PC-9 (cell line): ENCODE measurements at places on chromosomes 3 and 15. TPM values are rescaled to one million over a fixed set of nuclear protein-coding genes. Genes with fewer than 3 reads are reported as not detected.
A peak's percentile ranks its signal among the peaks of the same experiment; 100 is the strongest.

DNA sequence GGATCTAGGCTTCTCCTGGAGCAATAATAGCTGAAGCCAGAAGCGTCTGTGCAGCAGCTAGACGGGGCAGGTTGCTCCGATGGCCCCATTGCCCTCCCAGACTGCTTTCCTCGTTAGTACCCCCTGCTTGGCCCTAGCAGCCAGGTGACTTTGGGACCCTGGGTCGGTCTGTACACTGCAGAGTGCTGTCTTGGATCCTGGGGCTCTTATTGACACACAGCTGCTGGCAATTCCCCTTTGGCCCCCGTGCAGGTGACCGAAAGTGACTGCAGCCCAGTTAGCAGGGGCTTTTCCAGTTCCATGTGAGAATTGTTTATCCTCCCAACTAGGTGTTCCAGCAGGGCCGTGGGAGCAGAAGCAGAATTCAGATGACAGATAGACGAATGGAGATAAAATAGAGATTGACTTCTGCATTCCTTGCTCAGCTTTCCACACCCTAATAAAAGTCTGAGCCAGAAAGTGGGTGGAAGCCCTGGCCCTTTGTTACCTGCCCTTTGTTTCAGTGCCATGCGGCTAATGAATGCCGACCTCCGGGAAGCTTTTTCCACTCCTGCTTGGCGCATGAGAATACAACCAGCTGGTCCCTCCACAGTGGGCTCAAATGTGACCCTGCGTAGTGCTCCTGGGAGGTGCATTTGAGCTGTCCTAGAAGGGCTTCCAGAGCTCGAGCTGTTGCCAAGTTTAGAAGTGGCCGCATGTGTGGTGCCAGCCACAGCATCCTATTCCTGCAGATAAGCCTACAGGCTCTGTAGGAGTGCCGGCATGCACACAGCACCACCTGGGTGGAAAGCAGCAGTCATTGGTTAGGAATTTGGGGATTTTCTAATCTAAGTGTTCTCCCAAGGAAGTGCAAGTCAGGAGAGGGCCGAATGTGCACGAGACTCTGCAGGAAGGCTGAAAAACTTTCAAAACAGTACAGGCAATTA is 94.4 kb downstream of the SLCO3A1 start:
- peak; percentile 93 for DNase-seq

- DNase-seq = no peak
These were observed 15.5 kb downstream of the SPTBN5 start for GRCh38 chr15:41878355-41878699.

GRCh38 chr3:38757721-38758120 is 58.3 kb downstream of the SCN10A start:
- DNase-seq = no peak

ADCY5 gene
- total RNA-seq = 0.24 TPM in 1 of 2 replicates, not detected in the other

GRCh38 chr3:191336833-191337232 is 6.5 kb upstream of the UTS2B start:
- no peak for DNase-seq

DNA sequence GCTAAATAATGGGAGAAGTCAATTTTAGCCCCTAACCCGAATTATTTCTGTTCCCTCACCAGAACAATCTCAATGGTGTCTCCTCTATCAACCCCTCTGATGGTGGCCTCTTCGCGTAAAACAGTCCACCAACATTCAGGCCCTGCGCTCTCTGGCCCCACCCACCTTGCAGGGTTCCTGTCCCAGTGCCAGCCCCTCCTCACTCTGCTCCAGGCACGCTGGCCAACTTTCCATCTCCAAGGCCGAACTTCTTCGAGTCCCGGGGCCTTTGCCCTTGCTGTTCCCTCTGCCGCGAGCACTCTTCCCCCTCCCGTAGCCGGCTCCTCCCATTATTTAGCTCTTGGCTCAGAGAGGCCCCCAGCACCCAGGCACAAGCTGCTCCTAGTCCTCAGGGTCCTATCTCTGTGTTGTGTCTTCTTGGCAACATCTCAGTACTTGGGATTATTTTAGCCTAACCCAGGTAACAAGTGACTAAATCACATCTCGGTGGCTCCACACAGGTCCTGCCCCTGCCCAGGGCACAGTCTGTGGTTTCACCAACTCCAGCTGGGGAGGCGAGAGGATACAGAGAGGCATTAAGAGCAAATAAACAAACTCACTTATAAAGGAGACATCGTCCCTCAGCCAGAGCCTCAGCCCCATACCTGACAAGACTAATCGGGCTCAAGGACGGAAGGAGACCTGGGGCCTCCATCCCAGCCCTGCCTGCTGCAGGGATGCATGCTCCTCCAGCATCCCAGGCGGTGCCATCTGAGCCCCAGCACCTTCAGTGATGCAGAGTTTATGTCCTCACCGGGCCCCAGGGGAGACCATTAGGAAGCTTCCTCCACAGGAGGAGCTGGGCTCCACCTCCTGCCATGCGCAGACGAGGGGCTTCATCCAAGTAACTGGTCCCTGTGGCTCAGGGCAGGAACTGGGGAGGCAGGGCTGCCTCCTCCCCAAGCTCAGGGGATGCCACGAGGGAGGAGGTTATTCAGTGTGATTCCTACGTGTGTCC is 19.7 kb upstream of the IQSEC1 start:
- DNase-seq = peak; percentile 67

RLBP1 gene
- total RNA-seq = not detected in 2 replicates

KLF15 gene
- total RNA-seq = 0.65 and 0.70 TPM in 2 replicates

GRCh38 chr15:62799919-62800318 is 242.6 kb upstream of the TPM1 start:
- DNase-seq = no peak

GRCh38 chr3:130950641-130951040 is 56.8 kb downstream of the ATP2C1 start:
- no peak for DNase-seq

DNA sequence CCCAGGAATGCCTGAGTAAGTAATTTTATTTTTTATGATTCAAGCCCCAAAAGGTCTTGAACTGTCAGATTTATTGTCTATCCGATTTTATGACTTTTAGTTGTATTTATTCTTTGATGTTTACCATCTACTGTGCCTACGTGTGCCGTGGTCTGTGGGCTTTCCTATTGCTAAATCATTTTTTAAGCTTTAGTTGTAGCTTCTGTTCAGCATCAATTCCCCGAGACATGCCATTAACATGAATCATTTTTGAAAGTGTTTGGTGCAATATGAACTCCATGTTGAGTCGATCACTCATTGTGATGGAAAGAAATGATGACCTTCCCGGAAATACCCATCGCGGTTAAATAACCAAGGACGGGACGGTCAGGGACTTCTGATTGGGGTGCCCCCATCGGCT is 268.7 kb upstream of the THRB start:
- no peak for DNase-seq

DNA sequence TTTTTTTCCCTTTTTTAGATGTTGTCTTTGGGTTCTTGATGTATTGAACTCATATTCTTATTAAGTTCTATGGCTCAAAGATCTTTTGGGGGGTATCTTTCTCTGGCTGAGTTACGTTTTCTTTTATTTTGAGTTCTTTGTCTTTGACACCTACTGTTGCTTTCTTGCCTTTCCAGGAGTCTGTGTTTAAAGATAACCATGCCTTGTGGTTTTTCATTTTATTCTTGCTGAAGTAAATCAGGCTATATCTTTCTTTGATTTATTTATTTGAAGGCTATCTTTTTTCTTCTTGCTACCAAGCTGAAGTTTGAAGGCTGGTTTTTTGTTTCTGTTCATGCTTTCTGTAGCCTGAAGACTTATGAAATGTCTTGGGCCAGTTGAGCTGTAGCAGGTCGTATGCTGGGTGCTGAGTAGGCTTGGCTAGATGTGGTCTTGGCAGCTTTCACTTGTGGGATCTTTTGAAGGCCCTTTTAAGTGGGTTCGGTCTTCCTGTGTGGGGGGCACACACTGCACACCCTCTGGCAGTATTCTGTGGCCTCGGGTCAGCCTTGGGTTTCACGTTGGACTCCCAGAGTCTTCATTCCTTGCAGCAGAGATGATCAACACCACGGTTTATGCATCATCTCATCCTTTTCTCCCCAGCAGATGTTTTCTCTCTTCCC is 17.5 kb downstream of the SLCO3A1 start:
- DNase-seq = no peak

RPL32 gene
- total RNA-seq = 1,195 and 1,662 TPM in 2 replicates

- DNase-seq = peak; percentile 85
These were observed 11.2 kb downstream of the TGM4 start for GRCh38 chr3:44885618-44886017.

- DNase-seq = no peak
These were observed 22.2 kb upstream of the CLDN18 start for GRCh38 chr3:137987723-137988122.

FEZF2 gene
- not detected in 2 replicates for total RNA-seq

GRCh38 chr3:113423699-113424098 is 17.6 kb downstream of the CFAP44 start:
- no peak for DNase-seq

ZNF639 gene
- total RNA-seq = 39.3 and 40.3 TPM in 2 replicates

GRCh38 chr15:48607846-48608245 is 37.7 kb downstream of the FBN1 start:
- DNase-seq = no peak

DNA sequence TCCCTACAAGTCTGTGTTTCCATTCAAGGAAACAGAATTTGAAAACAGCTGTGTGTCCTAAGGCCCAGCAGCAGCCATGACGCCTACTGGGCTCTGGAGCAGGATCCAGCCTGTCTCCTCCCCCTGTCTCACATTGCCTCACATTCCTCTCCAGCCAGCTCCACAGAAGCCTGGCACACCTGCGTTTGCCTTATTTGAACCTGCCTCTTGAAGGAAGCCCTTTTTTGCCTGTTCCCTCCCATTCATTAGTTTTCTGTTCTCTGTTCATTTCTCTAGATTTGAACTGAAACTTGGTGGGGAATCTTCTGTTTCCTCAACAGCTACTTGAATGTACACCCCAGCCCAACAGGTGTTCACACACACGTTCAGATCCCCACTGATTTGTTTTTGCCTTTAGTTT is 890.5 kb downstream of the TUSC7 start:
- no peak for DNase-seq

GPR15 gene
- not detected in 2 replicates for total RNA-seq

- peak; percentile 49 for DNase-seq
These were observed 19.5 kb downstream of the MESD start for GRCh38 chr15:80970018-80970657.

- no peak for DNase-seq
These were observed 12.0 kb upstream of the TOPBP1 start for GRCh38 chr3:133673746-133674145.

DNA sequence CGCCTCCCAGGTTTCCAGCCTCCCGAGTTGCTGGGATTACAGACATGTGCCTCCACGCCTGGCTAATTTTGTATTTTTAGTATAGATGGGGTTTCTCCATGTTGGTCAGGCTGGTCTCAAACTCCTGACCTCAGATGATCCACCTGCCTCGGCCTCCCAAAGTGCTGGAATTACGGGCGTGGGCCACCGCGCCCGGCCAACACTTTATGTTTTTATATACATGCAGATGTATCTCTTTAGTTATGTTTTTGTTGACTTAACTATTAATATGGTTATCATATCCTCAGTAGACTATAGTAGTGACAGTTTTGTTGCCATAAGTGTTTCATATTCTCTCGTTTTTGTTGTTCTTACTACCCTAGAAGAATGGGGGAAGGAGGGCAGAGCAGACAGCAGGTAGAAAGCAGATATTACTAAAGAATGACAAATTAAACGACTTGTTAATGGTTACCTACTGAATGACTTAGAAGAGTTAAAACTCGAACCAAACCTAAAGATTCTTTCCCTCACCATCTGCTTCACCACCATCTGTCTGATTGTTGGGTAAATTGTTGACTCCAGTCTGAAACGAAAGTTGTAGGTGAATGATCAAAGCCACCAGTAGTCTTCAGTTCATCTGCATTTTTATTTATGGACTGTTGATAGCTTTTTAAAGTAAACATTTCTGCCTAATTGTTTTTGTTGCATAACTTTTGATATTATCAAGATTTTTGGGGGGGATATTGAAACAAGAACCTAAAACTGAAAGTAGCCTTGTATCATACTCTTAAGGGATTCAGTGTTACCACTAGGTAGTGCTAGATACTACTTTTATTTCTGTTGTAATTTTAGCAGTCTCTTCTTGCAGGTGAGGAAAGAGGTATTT is 89.3 kb downstream of the RASA2 start:
- DNase-seq = no peak

DNA sequence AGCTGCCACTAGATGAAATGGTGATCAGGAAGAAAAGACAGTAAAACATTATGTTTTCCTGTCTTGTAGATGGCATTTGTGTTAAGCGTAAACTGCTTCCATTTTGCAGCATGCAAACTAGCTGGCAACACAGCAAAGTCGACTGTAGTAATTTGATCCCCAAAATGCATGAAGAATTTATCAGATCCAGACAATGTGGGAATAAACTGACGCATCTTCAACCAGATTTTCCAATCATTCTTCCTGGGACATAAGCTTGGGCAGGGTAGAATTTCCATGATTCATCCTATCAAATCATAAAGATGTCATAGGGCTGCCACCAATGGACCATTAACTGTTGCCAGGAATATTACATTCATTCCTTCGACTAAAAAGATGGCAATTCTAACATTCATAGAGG is 260.3 kb downstream of the ERC2 start:
- no peak for DNase-seq

DNA sequence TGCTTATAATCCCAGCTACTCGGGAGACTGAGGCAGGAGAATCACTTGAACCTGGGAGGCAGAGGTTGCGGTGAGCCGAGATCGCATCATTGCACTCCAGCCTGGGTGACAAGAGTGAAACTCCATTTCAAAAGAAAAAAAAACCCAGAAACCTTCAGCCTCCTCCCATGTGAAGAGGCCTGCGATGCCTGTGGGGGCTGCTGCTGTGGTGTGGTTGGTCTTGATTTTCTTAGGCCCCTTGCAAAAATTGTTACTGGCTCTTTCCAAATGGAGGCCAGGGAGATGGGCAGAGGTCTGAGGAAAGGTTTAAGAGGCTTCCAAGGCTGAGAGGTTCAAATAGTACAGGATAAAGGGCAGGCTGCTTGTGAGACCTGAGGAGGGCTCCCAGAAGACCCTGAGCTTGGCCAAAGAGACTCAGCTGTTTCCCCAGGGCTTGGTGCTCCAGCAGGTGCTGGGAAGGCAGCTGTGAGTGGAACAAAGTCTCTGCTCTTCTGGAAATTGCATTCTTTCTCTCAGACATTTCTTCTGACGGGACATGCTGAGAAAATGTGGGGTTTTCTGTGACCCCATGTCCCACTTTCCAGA is 18.4 kb downstream of the GCSAM start:
- no peak for DNase-seq

SPSB4 gene
- total RNA-seq = not detected in 2 replicates

DNA sequence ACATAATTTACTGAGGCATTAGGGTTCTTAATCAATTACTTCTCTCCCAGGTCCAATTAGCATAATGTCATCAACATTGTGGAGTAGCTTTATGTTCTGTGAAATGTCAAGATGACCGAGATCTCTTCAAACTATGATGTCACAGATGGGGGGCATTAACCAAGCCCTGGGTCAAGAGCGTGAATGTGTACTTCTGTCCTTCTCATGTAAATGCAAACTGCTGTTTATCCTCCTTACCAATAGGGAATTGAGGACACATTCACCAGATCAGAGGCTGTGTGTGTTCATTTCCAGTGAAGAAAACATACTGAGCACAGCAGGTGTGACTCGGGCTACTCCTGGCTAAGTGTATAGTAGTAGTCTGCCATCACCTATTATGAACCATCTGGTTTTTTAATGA is 177.9 kb downstream of the MINAR1 start:
- no peak for DNase-seq
